BJ (cell line): ENCODE measurements at places on chromosomes 7 and 10.

GRCh38 chr7:56028942-56029630, 22.2 kb downstream of the PSPH start:
- no peak for DNase-seq

DNA sequence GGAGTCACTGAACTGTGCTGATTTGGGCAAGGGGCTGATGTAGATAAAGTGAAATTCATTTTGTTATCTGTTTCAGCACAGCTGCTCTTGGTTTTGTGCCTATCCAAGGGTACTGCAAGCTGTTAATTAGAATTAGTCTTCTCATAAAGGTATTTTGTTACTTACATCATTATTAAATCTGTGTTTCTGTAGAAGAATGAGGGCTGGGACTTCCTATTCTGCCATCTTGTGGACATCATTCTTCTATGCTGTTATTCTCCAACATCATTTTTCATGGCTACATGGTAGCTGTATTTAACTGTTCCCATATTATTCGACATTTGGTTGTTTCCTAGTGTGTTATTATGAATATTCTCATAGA, 76.2 kb upstream of the CCDC71L start:
- no peak for DNase-seq

- no peak for DNase-seq
These were observed 1.1 kb downstream of the ARHGAP12 start for GRCh38 chr10:31927565-31927883.

DNA sequence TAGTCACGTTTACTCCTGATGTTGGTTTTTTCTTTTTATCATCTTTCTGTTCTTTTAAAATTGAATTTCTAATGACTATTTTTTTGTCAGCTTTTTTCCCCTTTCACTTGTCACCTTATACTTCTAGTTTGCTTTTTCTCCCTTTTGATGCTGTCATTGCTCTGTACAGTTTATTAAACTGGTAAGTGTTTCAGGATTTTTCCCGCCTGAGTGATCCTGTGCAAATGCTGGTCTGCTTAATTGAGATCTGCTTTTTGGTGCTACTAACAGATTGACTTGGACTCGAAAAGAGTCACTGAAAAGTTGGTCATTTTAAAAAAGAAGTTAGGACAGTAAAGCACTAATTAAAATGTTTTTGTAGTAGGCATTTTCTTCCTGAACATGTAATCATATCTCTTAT, 95.2 kb downstream of the PHTF2 start:
- no peak for DNase-seq

GRCh38 chr7:124813994-124814798, 48.6 kb upstream of the GPR37 start:
- no peak for DNase-seq

- DNase-seq, result no peak
These were observed 101.9 kb upstream of the FAM204A start for GRCh38 chr10:118444069-118444468.

DNA sequence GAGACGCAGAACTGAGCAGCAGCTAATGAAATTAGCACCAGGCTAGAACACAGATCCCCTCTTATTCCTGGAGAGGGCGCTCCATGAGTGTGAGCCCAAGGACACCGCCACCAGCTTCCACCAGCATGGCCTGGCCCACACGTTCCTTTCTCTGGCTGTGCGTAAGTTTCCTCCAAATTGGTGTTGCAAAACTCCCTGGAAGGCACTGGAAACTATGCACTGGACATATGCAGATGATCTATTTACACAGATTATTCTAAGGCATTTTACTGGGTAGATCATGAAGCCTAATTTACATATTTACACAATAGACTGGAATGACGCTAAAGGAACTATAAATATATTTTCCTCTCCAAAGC, 455.6 kb upstream of the FOXK1 start:
- DNase-seq, result no peak

DNA sequence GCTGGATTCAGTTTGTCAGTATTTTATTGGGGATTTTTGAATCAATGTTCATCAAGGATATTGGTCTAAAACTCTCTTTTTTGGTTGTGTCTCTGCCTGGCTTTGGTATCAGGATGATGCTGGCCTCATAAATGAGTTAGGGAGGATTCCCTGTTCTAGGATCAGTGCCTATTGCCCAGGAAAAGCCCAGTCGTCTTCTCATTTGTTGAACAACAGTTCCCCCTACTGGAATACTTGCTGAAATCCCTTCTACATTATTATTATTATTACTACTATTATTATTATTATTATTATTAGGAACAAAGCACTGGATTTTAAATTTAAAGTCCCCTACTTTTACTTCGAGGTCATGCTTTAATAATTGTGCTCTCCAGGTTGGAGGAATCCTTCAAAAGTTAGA, 528.9 kb downstream of the MAGI2 start:
- DNase-seq, result no peak
